ENCODE measurements at places on chromosomes 3 and 15. TPM values are rescaled to one million over a fixed set of nuclear protein-coding genes. Genes with fewer than 3 reads are reported as not detected.

GRCh38 chr3:138114431-138114918 is 933 bp downstream of the DZIP1L start:
- no peak for DNase-seq
- H3K27ac ChIP-seq = peak overlapping the region; percentile 92
- no peaks in the 10 kb centered on the region for H3K27me3 ChIP-seq
- no peaks in the 10 kb centered on the region for H3K4me1 ChIP-seq
- H3K4me3 ChIP-seq = peak overlapping the region; percentile 91

GRCh38 chr15:68445351-68445750 is 13.4 kb upstream of the ITGA11 start:
- no peaks in the 10 kb centered on the region for H3K27me3 ChIP-seq
- no peak overlapping the region for H3K4me3 ChIP-seq
- no peak for DNase-seq
- no peaks in the 10 kb centered on the region for H3K4me1 ChIP-seq
- no peak overlapping the region for H3K27ac ChIP-seq

GRCh38 chr3:15535732-15536131 is 14.2 kb upstream of the COLQ start:
- no peak for DNase-seq
- no peak overlapping the region for H3K4me3 ChIP-seq
- H3K36me3 ChIP-seq = no peaks in the 10 kb centered on the region
- no peak overlapping the region for H3K27ac ChIP-seq

DNA sequence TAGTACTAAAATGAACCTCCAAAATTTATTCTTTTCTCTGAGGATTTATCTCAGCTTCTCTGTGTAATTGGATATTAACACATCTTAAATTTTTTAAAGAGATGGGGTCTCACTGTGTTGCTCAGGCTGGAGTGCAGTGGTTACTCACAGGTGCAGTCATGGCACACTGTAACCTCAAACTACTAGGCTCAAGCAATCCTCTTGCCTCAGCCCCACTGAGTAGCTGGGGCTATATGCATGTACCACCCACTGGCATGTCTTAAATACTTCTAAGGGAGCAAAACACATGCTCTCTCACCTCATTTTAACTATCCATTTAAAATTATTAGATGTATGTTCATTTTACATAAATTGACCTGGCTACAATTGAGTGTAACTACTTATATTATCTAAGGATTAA is 11.3 kb upstream of the TMEM87A start:
- no peak overlapping the region for H3K4me3 ChIP-seq
- no peak for DNase-seq
- no peaks in the 10 kb centered on the region for H3K27me3 ChIP-seq
- no peaks in the 10 kb centered on the region for H3K36me3 ChIP-seq
- H3K4me1 ChIP-seq = peaks cover 5% of the 10 kb centered on the region

DNA sequence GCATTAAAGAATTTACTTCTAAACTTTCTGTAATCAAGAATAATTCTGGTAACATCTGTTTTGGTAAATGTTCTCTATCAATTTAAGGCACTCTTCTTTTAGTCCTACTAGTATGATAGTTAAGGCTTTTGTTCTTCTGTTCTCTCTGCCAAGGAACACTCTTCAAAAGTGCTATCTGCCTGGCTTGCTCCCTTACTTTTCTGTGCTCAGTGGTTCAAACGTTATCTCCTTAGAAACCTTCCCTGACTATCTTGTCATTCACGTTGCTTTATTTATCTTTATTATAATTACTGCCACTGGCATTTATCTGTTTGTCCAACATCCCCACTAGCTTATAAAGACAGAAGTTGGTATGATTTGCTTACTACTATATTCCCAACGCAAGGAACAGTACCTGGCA is 59.2 kb downstream of the RFX7 start:
- no peaks in the 10 kb centered on the region for H3K27me3 ChIP-seq
- DNase-seq = no peak
- H3K27ac ChIP-seq = no peak overlapping the region
- H3K4me1 ChIP-seq = no peaks in the 10 kb centered on the region

GRCh38 chr3:79157191-79157590 is 610.6 kb downstream of the ROBO1 start:
- no peak for DNase-seq
- H3K27ac ChIP-seq = no peak overlapping the region
- no peak overlapping the region for H3K4me3 ChIP-seq
- H3K36me3 ChIP-seq = no peaks in the 10 kb centered on the region
- H3K27me3 ChIP-seq = no peaks in the 10 kb centered on the region

- DNase-seq = no peak
- no peaks in the 10 kb centered on the region for H3K36me3 ChIP-seq
- H3K27me3 ChIP-seq = no peaks in the 10 kb centered on the region
- peaks cover 28% of the 10 kb centered on the region for H3K4me1 ChIP-seq
- no peak overlapping the region for H3K4me3 ChIP-seq
Observed at GRCh38 chr3:188001926-188002325, 152.0 kb upstream of the LPP start.

GRCh38 chr15:92011611-92012367 is 158.3 kb downstream of the SLCO3A1 start:
- no peak for DNase-seq
- no peak overlapping the region for H3K27ac ChIP-seq
- no peaks in the 10 kb centered on the region for H3K27me3 ChIP-seq
- no peaks in the 10 kb centered on the region for H3K4me1 ChIP-seq
- no peak overlapping the region for H3K4me3 ChIP-seq

DNA sequence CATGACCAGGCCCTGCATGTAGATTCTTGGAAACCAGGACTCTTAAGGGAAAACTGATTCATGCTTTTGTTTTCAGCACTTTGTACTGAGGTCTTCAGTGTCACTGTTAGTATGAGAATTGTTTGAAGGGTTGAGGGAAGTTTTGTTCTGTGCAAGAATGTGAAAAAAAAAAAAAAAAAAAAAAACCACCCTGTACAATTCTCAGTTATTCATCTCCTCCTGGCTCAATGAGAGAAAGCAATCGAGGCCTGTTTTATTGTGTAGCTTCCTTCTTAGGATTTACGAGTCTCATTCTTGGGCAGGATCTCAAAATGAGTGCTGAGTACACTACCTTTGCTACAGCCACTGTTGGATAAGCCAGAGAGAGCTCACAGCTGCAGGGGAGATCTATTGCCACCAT is 469.5 kb downstream of the CNTN4 start:
- no peaks in the 10 kb centered on the region for H3K27me3 ChIP-seq
- no peaks in the 10 kb centered on the region for H3K36me3 ChIP-seq
- H3K4me3 ChIP-seq = no peak overlapping the region
- no peak overlapping the region for H3K27ac ChIP-seq
- no peak for DNase-seq

DNA sequence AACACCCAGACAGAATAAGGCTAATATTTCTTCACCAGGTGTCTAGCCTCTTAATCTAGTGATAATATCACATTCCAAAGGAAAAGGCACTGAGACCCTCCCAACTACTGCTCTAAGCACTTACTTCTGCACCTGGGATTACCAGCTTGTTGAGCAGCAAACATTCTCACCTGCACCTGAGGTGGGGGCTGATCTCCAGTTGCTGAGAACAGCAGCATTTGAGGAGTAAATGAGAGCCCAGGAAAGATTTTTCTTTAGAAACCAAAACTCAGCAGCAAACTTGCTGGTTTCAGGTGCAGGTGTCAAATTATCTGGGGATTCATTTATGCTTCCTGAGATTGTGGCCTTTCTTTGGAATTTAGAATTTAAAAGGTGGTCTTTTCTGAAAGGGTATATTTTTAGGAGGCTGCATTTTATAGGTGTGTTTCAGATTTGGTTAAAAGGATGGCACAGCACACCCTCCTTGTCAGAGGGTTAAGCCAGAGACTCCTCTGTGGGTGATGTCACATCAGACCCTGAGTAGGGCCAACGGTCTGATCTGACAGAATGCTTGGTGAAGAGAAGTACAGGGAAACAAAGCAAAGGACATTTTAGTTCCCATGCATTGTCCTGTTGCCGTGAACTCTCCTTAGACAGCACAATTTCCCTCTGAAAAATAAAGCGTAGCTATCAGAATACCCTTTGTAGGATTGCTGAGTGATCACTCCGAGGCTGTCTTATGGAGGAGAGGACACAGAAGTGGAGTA is 411.0 kb upstream of the ATP11B start:
- no peaks in the 10 kb centered on the region for H3K36me3 ChIP-seq
- H3K27me3 ChIP-seq = no peaks in the 10 kb centered on the region
- H3K4me1 ChIP-seq = no peaks in the 10 kb centered on the region

DNA sequence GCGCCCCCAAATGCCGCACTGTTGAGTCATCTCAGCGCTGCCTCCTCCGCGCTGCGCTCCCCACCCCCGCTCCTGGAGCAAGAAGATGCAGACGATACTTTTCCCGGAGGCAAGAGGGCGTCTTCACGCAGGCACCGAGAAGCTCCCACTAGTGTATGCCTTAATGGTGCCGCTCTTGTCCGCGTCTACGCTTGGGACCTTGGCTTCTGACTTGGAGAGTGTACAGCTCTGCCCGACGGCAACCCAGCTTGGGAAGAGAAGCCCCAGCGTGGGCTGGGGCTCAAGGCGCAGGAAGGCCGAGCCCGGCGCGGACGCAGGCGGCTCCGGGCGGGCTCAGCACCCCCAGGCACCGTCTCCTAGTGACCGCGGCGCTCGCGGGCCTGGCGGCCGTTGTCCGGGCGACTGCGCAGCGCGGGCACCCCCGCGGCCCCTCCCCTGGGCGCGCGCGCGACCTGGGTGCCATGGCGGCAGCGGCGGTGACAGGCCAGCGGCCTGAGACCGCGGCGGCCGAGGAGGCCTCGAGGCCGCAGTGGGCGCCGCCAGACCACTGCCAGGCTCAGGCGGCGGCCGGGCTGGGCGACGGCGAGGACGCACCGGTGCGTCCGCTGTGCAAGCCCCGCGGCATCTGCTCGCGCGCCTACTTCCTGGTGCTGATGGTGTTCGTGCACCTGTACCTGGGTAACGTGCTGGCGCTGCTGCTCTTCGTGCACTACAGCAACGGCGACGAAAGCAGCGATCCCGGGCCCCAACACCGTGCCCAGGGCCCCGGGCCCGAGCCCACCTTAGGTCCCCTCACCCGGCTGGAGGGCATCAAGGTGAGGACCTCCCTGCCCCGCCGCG is at the start of gene P4HTM:
Gene P4HTM (plus strand): TSS at position 446 of the 840 bp plus-strand sequence. CDS start 16 bp downstream, at position 462.
- H3K27ac ChIP-seq = peak within 1 kb of the TSS; percentile 79
- peak within 1 kb of the TSS; percentile 96 for H3K4me3 ChIP-seq
- DNase-seq = peak; percentile 86
- no peaks in the 10 kb centered on the region for H3K36me3 ChIP-seq

DNA sequence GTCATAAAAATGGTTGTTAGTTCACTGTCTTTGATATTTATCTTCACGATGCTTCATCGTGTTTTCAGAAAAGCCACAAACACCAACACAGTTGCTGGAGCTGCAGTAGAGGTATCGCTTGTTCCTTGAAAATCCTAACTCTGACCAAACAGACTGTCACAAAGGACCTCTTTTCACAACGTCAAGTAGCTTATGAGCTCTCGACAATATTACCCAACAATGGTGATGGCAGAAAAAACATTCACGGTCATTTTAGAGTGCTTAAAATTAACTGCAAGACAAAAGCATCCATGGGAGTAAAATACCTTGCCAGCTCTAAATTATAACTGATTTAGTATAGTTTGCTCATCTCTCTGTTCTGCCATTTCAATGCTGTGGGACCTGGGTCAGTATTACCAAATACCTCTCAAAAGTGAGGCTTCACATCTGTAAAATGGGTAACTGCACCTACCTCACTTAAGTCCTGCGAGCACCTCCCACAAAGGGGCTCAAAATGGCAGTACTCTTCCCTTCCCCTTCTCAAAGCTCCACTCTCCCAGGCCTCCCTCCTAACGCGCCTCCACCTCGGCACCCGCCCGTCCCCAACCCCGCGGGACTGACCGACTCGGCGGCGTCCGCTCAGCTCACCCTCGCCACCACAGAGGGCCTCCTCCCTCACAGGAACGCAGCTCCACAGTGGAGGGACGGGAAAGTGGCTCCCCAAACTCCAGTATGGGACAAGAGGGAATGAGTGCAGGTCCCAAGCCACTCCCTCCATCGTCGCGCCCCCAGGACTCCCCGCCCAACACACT is 546 bp downstream of the TRIM59 start:
- peak overlapping the region; percentile 57 for H3K4me3 ChIP-seq
- peak overlapping the region; percentile 69 for H3K27ac ChIP-seq
- DNase-seq = peak; percentile 74
- no peaks in the 10 kb centered on the region for H3K36me3 ChIP-seq

DNA sequence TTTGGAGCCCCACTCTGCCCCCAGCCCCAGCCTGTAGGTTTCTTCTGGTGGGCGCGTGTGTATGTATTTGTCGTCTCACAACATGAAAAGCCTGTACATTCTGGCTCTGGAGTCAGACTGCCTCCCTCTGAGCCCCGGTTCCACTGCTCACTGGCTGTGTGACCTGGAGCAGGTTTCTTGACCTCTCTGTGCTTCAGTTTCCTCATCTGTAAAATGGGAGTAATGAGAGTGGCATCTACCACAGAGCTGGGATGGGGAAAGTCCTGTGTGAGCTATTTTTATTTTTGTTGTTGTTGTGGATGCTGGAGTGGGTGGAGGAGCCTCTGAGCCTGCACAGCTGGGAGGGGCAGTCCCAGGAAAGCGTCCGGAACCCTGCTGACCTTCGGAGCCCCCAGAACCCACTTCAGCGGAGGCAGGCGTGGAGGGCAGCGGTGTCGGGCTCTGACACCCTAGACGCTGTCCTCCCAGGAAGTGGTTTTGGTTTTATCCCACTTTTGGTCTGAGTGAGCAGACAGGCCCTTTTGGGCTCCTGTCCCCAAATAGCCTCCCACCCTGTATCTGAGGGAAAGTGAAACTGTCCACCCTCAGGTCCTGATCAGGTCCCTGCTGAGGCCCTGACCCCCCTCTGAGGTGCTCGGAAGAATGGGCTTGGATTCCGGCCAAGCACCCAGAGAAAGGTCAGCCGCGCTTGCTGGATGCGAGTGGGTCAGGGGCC is 103.5 kb downstream of the CHSY1 start:
- H3K27ac ChIP-seq = no peak overlapping the region
- no peak for DNase-seq
- H3K4me3 ChIP-seq = no peak overlapping the region
- no peaks in the 10 kb centered on the region for H3K27me3 ChIP-seq

GRCh38 chr3:46490338-46491084 is 7.3 kb upstream of the RTP3 start:
- H3K4me3 ChIP-seq = no peak overlapping the region
- H3K36me3 ChIP-seq = no peaks in the 10 kb centered on the region
- no peak for DNase-seq
- no peaks in the 10 kb centered on the region for H3K27me3 ChIP-seq
- peaks cover 8% of the 10 kb centered on the region for H3K4me1 ChIP-seq

DNA sequence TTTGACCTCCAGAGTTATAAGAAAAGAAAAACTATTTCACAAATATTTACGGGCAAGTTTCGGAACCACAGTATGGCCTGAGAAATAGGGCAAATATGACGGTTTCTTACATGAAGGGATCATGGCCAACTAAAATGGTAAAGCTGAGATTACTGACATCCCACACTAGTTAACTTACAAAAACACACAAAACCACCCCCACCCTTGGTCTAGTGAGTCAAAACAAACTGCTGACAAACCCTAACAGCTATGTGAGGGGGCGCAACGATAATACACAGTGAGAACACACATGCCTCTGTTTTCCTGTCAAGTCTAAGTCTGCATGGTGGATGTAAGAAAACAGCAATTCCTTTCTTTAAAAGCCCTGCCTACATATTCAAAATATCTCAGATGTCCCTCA is 32.3 kb downstream of the CBLB start:
- no peaks in the 10 kb centered on the region for H3K27me3 ChIP-seq
- H3K4me3 ChIP-seq = no peak overlapping the region
- no peaks in the 10 kb centered on the region for H3K36me3 ChIP-seq
- peaks cover 11% of the 10 kb centered on the region for H3K4me1 ChIP-seq
- H3K27ac ChIP-seq = no peak overlapping the region

EFHB gene
- 0.12 TPM for total RNA-seq

AHSG gene
- 0.19 TPM for total RNA-seq

PDZRN3 gene
- 6.8 TPM for total RNA-seq

BAHD1 gene
- 10.0 TPM for total RNA-seq

SHF gene
- total RNA-seq = 1.9 TPM

TIMP4 gene
- 4.6 TPM for total RNA-seq
